Esophagus squamous epithelium (tissue), 5 donors: ENCODE measurements at places on chromosomes 3 and 15.

DNA sequence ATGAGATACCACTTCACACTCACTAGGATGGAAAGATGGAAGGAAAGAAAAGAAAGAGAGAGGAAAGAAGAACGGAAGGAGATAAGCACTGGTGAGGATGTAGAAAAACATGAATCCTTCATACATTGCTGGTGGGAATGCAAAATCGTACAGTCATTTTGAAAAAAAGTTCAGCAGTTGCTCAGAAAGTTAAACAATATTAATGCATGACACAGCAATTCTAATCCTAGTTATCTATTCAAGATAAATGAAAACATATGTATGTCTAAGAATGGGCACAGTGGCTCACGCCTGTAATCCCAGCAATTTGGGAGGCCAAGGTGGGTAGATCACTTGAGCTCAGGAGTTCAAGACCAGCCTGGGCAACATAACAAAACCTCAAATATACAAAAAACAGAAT lies 59.1 kb downstream of the SENP7 start:
- DNase-seq, result no peak

- DNase-seq, result no peak
These were observed 85.0 kb downstream of the TCF12 start for GRCh38 chr15:57003418-57003817.

DNA sequence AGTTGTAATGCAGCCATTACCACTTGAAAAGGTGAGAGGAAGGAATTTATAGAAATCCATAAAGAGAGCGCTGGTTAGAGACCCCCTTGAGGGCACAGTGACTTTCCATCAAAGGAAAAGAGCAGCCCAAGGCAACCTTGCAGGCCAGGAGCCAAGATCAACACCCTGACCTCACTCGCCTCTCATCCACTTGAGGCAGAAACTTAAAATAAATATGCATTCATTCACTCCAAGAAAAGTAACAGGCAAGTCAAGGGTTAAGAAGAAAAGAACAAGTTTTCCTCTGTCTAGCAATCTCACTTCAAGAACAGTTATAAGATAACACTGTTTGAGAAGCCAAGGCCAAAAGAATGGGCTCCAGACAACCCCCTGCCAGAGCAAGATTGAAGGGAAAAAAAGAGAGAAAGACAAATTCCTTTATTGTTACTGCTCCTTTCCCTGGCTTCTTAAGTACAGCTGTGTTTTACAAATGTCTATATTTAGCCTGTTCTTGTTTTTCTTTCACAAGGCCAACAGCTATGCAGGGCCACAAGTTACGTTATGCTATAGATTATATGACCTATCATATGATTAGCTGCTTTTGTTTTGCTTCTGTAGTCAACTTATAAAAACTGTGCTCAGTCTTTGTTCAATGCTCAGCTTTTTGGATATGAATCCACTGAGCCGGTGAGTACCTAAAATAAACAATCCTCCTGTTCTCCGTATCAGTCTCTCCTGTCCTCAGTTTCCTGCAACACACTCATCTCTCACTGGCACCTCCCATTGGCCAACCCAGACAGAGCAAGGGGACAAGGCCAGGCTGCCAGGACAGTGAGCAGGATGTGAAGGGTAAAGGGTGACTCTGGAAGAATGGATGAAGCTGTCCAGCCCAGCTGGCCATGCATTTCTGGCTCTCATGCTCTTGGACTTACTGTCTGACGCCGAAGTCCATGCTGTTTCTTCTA lies 15.8 kb upstream of the SSUH2 start:
- DNase-seq, result no peak

DNA sequence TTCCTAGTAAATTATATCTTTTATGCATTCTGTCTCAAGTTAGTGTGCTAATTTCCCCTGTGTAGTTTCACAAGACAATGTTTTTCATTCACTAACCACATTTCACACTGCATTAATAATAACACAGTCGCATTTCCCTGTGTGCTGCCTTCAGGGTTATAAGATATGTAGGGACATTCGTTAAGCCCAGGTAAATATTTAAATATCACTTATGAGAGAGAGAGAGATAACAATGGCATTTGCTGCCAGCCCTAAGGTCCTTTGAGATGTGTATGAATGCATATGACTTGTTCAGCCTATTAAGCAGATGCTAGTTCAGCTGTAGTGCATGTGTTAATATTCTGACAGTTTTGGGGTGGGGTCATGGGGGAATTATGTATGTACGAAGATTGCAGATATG lies 876.7 kb downstream of the NAALADL2 start:
- DNase-seq, result no peak

- no peak for DNase-seq
These were observed 272.2 kb upstream of the CHRNA7 start for GRCh38 chr15:31758126-31758525.

DNA sequence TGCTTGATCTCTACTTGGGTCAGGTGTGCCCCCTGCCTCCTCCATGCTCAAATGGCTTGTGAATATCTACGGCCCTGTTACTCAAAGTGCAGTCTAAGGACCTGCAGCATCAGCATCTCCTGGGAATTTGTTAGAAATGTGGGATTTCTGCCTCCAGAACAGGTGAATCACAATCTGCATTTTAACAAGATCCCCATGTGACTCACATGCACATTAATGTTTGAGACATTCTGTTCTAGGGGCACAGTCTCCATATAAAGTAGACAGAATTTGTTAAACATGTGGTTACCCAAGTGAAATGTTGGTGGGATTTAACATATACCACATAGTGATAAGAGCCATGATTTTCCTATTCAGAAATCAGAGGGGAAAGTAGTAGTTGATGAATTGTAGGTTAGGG lies 256.2 kb downstream of the NR1D2 start:
- DNase-seq, result no peak

- no peak for DNase-seq
These were observed 72.3 kb upstream of the PDZRN3 start for GRCh38 chr3:73697020-73697419.

GRCh38 chr3:115792206-115792955 lies 169.1 kb downstream of the GAP43 start:
- no peak for DNase-seq

GRCh38 chr3:178706411-178706810 lies 170.2 kb downstream of the KCNMB2 start:
- no peak for DNase-seq
